ENCODE measurements at places on chromosomes 5 and 9.

GRCh38 chr9:131728961-131729360, 10.9 kb downstream of the RAPGEF1 start:
- DNase-seq, result peak; percentile 71

- DNase-seq, result no peak
These were observed 98.8 kb upstream of the SEMA6A start for GRCh38 chr5:116673453-116673852.

GRCh38 chr5:64506567-64507263, 900 bp downstream of the RGS7BP start:
- DNase-seq, result no peak

GRCh38 chr5:109566361-109566760, 123.4 kb upstream of the MAN2A1 start:
- no peak for DNase-seq

DNA sequence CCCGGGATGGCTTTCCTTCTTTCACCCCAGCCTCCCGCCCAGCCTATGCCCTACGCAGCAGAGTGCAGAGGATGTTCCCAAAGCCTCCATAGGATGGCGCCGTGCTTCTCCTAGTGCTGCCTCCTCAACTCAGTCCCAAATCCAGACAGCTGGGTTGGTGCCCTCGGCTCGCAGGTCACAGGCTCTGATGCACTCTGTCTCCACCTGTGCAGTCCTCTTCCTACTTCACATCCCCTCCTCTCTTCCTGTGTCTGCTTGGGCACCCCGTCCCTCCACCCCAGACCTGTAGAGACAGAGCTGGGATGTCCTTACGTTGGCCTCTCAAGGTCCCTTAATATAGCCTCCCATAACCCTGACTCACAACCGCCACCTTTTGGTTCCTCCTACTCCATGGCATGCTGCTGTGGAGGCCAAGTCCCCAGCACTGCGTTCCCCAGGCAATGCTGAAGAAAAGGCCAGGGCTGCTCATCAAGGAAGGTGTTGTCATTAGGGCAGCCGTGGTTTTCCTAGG, 314.4 kb downstream of the GADD45G start:
- DNase-seq, result peak; percentile 40

DNA sequence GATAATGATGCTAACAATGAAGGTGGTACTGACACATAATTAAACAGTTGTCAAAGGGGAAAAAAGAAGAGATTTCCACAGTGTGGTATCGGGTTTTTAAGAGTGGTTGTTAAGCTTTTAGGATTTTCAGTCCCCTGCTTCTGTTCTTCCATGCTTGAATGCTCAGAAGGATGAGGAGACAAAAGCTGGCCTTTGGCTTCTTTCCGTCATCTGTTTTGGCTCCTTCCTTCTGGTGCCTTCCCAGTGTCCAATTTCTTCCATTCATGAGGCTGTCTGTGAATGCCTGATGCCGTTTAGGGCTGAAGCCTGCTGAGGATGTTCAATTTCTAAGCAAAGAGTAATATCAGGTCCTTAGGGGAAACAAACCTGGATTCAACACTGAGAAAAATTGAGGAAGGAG, 179.6 kb upstream of the GLRA1 start:
- DNase-seq, result no peak

DNA sequence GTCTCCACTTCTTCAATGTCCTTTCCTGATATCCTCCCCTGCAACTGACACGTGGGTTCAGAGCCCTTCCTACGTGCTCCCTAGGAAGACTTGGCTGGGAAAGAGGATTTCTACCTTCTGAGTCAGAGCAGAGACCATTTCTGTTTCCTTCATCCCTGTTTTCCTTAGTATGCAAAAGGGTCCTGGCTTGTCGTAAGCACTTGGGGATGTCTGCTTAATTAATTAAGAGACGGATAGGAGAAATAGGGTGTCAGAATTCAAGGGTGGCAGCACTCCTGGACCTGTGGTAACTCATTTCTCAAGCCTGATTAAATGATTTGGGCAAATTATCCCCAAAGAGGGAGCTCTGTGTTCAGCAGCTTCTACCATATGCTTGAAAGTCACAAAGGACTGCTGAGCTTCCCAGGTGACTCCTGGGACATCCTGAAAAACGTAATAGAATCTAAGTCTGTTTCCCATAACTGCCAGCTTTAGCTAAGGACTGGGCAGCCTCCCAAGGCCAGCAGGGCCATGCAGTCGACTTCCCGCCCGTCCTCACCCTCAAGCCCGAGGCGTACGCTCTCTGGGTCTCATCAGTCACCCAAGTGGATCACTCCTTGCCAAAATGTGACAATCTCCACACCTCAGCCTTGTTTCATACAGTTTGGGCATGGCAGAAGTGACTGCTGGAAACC, 20.5 kb downstream of the ABCA1 start:
- DNase-seq, result no peak

- no peak for DNase-seq
These were observed 158.9 kb downstream of the SEMA5A start for GRCh38 chr5:9386945-9387344.

DNA sequence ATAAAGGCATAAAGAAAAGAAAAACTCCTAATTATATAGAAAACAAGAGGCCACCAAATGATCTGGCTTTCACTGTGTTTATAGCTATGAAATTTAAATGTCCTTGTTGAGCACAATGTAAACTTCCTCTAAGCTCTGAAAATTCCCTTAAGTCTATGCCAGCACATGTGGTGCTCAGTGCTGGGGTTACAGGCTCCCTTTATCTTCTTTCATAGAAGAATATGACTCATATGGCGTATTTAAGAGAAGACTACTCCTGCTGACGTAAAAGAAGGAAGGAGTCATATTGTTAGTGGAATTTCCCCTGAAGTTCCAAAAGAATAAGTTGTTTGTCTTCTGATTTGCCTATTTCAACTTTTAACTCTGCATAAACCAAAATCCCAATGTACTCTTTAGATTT, 30.4 kb downstream of the RNF145 start:
- DNase-seq, result peak; percentile 35

- no peak for DNase-seq
These were observed 113.4 kb upstream of the ASTN2 start for GRCh38 chr9:117528225-117528624.

- DNase-seq, result no peak
These were observed 216.3 kb downstream of the TTLL11 start for GRCh38 chr9:121876658-121877271.

GRCh38 chr5:113663879-113664541, 150.5 kb downstream of the YTHDC2 start:
- DNase-seq, result peak; percentile 20

DNA sequence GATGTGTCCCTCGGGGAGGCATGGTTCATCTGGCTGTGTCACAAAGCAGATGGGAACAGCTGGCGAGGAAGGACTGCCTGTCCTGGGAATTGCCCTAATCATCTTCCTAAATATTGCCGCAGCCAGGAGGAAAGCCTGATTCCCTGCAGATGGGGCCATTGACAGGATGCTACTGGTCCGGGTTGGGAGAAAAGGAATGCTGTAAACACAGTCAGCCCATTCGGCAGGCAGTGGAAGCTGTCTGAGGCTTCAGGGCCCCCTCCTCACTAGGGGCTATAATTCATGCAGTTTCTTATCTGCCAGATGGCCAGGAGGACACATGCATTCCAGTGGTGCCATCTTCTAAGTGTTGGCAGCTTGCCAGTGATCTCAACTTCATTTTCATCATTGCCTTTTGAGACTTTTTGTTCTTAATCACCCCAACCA, 110.3 kb downstream of the KCNIP1 start:
- no peak for DNase-seq

GRCh38 chr5:150215979-150216944, 26.4 kb downstream of the SLC6A7 start:
- DNase-seq, result no peak

- no peak for DNase-seq
These were observed 19.0 kb upstream of the LHFPL2 start for GRCh38 chr5:78667461-78668103.

DNA sequence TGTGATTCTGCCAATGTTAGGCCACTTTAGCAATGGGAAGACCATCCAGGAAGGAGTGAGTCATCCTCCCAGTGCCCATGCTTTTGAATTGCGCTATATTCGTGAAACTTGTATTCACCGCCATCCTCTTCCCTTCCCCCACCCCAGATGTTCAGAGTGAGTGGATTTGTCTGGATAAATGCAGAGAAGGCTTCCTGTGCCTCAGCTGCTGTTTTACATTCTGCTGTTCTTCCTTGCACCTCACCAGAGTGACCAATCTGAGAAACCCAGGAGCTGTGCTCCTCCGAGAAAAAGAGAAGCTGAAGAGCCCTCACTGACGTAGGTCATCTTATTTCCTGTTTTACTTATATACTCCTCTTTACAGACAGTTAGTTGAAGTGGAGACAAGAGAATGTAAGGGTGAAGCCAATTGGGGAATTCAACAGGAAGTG, 24.6 kb upstream of the SVEP1 start:
- no peak for DNase-seq

GRCh38 chr5:91384671-91385430, 1.7 kb upstream of the ARRDC3 start:
- no peak for DNase-seq

DNA sequence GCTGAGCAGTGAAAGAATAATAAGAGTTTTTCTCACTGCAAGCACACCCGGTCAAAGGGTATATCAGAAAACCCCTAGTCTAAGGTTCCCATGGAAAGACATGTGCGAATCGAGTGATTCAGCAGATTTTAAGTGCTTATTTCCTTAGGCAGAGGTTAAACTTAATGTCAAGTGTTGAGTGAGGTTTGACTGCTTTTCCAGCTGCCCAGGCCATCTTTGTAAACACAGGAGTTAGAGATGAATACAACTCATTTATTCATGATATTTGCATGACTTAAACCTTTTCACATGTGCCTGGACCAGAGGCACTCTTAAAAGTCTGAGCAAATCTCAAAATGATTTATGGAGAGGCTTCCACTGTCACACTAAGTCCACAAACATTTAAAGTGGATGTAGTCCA, 137.8 kb upstream of the RGMB start:
- DNase-seq, result no peak

GRCh38 chr9:130387398-130387797, 57.4 kb upstream of the ASS1 start:
- DNase-seq, result no peak

DNA sequence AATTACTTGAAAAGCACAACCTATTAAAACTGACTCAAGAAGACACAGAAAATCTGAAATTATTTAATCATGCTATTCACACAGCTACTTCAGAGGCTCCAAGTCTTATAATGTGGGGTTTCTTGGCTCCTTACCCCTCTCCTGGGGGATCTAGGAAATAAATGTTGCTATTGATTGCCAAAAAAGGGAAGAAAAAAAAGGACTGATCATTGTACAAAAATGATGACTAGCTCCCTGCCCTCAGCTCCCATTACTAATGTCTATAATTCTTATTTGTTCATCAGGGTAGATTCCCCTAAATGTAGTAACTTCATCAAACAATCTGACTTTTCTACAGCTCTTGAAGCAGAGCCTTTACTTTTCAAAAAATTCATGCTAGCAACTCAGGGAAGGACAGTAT, 3.3 kb upstream of the SMC5 start:
- no peak for DNase-seq

DNA sequence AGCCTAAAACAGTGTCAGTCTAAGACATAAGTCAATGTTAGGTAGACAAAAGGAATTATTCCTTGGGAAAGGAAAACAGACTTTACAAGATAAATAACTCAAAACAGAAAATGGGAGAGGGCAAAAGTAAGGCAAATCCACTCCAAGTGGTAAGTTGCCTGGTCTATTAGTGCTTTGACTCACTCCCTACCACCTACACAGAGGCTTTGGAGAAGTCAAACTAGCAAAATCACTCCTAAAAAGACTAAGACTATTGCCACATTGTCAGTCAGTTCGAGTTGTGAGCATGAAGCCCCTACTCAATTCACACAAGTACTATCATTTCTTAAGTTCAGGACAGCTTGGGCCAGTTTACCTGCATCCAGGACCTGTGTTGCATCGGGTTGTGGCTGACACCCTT, 5.2 kb upstream of the ZBTB6 start:
- no peak for DNase-seq

DNA sequence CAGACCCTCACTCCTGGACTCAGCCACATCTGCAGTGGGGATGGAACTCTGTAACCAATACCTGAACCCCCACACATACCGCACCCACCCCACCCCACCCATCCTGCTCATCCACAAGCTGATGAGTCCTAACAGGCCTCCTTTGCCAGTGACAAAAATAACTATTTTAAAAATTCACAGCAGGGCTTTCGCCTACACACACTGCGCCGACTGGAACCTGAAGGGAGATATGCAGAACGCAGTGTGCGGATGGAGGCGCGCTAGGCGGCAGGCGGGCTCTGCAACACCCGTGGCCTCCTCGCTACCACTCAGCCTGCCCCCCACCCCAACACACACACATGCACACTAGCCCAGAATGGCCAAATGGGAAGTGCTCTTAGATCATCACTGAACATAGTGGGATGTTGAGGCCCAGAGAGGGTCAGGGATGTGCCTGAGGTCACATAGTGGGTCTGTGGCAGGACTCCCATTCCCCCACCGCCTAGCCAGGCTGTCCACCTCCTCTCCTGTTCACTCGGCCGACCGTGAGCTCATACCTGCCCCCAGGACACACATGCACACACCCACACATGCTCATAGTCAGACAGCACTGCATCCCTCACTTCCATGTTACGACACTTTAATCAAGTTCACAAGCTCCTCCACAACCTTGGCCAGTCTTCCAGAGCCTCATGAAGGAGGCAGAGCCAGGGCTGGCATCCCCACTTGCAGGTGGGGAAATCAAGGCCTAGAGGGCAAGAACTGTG, 6.3 kb upstream of the CAMK2A start:
- no peak for DNase-seq

DNA sequence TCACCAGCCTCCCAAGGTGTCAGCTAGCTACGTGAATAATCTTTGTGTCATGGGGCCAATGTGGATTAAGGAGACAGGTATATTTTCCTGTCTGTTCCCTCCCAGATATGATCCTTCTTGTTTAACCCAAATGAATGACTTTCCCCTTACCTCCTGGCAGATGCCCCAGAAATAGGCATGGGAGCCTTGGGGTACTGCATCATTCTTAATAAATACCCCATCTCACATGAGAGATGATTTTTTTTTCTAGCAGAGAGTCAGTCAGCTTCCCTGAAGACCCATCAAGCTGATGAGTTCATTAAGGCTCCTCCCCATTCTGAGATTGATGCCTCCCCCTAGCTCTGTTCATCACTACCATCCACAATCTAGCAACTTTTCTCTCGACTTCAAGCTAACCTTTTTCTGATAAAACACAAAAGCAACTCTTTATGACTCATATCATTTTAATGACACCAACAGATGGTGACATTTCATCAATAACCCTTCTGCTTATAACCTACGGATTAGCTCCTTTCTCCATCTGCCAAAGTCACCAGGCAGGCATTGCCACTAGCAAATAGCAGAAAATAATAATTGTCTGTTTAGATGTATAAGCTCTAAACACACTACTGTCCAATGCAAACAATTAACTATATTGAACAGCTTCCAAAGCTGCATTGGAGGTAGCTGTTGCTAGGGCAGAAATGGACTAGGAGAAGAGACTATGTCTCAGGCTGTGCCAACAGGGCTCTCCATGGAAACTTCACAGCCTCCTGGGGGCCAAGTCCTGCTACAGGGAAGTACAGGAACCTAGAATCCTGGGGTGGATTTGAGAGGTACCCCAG, 143.7 kb downstream of the ACER2 start:
- DNase-seq, result no peak

Measured in activated naive CD8-positive, alpha-beta T cell treated with anti-CD3 and anti-CD28 coated beads for 36 hours (primary cell).